Cortex of kidney (tissue), 1 donor: ENCODE measurements at places on chromosomes 16 and 17.

DNA sequence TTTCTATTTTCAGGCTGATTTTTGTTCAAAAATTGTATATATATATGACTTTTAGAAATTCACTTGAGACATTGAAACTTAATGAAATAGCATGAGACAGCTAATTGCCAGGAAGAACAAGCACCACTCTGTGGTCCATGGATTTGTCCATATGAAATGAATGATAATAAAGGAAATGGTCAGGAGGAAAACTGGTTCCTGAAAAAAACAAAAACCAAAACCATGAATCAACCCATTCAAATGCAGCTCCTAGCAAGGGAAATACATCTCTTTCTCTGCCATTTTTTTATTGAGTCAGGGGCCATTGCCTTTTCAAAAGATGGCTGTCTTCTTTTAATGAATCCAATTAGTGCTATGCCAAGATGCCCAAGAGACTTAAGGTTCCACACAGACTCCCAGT, 230.7 kb downstream of the SLC39A11 start:
- DNase-seq, result no peak

GRCh38 chr17:8382880-8383142, 182 bp downstream of the RPL26 start:
- DNase-seq, result no peak

GRCh38 chr16:35144212-35144932, 1685.0 kb downstream of the TP53TG3F start:
- no peak for DNase-seq

GRCh38 chr17:32546031-32546444, 59.2 kb downstream of the CDK5R1 start:
- no peak for DNase-seq

GRCh38 chr17:1643999-1644492, 1.5 kb downstream of the SCARF1 start:
- DNase-seq, result no peak

DNA sequence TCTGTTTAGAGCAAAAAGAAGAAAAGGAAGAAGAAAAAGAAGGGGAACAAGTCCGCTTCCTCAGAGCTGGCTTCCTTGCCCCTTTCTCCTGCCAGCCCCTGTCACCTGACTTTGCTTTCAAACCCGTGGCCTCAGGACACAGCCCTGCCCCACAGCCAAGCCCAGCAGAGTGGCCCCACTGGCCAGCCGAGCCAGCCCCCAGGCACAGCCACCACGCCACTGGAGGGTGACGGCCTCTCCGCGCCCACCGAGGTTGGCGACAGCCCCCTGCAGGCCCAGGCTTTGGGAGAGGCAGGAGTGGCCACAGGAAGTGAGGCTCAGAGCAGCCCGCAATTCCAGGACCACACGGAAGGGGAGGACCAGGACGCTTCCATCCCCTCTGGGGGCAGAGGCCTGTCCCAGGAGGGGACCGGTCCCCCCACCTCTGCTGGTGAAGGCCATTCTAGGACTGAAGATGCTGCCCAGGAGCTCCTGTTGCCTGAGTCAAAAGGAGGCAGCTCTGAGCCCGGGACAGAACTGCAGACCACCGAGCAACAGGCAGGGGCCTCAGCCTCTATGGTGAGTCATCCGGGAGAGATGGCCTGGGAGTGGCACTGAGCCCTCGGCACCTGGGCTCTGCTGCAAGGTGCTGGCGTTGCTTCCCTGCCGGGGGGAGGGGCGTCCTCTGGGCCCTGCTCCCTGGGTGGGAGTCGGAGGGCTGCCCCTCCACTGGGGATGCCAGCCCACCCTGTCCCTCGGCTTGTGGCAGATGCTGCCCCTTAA, 27.3 kb downstream of the RNF213 start:
- DNase-seq, result no peak

GRCh38 chr16:17817260-17817659, 346.5 kb upstream of the XYLT1 start:
- DNase-seq, result no peak

DNA sequence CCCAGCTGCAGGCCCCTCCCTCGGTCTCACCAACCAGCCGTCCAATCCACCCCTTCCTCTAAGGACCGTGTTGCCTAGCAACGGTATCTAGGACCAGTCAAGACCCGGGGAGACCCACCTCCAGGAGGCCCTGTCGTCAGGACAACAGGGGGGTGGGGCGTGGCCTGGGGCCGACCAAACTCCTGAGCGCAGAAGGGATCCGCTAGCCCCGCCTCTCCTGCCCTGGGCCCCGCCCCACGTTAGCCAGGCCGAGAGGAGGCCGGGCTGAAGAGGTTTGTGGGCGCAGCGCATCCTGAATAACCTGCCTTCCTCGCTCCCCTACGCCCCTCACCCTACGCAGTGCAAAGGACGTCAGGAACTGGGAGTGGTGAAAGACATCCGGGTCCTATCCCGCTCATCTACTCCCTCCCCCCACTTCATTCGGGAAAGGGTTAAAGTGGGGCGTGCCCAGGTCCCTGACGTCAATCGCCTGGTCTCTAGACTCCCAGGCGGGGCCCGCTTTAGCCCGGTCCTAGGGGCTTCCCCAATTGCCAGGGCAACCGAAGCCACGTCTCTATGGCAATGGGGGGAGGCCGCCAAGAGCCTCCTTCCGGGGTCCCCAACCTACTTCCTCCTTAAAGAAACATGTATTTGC, 14.7 kb downstream of the DLG4 start:
- DNase-seq, result no peak

GRCh38 chr17:62140836-62141235, 75.8 kb upstream of the MED13 start:
- no peak for DNase-seq

- DNase-seq, result no peak
Observed at GRCh38 chr17:18859256-18859655, 1.3 kb downstream of the PRPSAP2 start.

- DNase-seq, result no peak
Observed at GRCh38 chr16:51637770-51638094, 486.7 kb upstream of the SALL1 start.

- DNase-seq, result no peak
Observed at GRCh38 chr17:40022961-40023541, 7.8 kb downstream of the CSF3 start.

- DNase-seq, result no peak
Observed at GRCh38 chr17:56038131-56038530, 115.1 kb upstream of the ANKFN1 start.

DNA sequence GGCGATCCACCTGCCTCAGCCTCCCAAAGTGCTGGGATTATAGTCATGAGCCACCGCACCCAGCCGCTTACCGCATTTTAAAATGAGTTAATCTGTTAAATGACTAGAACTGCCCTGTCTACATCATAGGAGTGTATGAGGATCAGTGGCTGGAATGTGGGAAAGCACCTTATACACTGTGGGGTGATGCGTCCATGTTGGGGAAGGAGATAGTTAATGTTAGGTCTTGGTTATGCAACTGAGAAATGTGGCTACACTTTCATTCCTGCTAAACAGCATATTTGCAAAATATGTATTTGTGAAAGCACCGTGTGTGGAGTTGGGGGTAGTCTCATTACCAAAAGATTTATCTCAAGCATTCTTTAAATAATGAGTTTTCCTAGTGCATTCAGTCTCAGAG, 107.6 kb downstream of the SPACA3 start:
- DNase-seq, result no peak

- no peak for DNase-seq
Observed at GRCh38 chr16:21704733-21705132, 41.0 kb downstream of the OTOA start.

DNA sequence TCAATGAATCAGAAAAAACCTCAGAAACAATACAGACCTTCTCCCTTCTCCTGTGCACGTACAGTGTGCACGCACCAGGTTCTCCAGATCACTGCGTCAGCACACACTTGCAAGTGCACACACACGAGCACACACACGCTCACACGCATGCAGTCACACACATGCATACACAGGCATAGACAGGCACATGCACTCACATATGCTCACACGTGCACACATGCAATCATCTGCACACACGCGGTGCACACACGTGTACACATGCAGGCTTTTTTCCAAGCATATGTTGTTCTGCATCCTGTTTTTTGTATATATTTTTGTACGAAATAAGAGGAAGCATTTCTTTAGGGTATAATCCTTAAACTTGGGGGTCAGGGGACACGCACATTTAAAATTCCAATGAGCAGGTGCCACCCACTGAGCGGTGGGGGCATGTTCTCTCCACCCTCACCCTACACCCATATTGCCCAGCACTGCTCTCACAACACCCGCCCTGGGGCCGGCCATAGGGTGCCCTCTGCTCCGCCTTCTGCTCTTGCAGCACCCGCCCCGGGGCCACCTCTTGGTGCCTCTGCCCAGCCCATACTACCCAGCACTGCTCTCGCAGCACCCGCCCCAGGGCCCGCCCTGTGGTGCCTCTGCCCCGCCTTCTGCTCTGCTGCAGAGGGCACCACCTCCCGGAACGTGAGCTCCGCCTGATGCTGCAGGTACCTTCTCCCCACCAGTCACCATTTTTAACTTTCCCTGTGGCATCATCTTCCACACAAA, 20.9 kb downstream of the KLHDC4 start:
- no peak for DNase-seq

DNA sequence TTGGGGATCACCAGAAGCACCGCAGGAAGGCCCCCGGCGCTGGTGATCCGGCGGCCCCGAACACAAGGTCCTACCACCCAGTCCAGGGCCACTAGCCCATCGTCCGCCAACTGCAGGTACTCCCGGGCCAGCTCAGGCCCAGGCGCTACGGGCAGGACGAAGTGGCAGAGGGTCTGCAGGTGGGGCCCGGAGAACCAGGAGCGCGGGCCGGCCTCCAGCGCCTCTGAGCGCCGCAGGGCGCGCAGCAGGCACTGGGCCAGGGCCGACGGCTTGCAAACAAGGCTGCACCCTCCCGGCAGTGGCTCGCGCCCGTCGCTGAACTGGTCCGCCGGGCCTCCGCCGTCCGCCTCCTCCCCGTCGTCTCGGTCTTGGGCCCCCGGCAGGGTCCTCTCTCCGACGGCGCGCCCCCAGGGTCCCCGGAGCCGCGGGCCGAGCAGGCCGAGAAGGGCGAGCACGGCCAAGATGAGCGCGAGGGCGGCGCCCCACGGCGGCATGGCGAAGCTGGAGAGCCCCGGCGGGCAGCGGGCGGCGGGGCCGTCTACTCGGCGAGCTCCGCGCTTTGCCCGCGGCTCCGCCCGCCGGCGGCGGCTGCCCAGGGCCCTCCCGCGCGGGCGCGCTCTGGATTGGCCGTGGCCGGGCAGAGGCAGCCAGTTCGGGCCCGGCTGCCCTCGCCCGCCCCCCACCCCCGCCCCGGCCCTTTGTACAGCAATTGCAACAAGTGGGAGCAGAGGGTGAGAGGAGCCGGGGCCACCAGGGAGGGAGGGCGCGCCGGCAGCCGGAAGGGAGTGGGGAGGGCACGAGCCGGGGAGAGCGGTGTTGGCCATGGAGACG, at the start of gene ABHD15:
Gene ABHD15, minus strand, starts transcription at position 565 of the 831 bp plus-strand sequence. Its CDS starts 71 bp downstream, at position 494.
- no peak for DNase-seq

GRCh38 chr17:46092991-46093390, 93.9 kb downstream of the STH start:
- no peak for DNase-seq

GRCh38 chr17:73686126-73686525, 41.9 kb upstream of the SDK2 start:
- no peak for DNase-seq

DNA sequence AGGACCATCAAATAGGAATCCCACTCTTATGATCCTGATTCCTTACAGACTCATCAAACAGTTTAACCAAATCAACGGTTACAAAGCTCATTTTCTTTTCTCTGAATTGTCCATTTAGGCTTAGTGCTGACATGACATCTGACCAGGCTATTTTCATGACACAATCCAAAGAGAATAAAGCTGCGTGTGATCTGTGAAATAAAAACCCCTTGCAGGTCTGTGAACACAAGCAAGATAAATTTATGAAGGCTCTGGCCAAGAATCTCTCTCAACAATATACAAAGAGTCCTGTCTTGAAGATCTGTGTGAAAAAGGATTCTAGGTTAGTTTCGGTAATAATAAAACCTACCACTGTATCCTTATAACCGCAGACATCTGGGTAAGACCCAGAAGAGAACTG, 22.0 kb downstream of the COG1 start:
- DNase-seq, result no peak

DNA sequence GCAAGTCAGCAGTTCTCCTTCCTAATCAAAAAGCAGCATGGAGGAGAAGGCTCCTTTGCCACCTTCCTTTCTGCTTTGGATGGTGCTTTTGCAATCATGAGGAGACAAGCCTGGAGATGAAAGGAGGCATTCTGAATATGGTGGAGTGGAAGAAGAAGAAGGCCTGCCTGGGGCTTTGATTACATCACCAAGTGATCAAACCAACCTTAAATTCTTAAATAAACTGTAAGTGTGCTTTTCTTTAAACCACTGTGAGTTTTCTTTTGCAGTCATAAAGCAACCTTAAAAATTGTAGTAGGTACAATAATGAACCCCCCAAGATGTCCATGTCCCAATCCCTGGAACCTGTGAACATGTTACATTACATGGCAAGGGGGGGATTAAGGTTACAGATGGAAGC, 31.7 kb upstream of the IL21R start:
- DNase-seq, result no peak

DNA sequence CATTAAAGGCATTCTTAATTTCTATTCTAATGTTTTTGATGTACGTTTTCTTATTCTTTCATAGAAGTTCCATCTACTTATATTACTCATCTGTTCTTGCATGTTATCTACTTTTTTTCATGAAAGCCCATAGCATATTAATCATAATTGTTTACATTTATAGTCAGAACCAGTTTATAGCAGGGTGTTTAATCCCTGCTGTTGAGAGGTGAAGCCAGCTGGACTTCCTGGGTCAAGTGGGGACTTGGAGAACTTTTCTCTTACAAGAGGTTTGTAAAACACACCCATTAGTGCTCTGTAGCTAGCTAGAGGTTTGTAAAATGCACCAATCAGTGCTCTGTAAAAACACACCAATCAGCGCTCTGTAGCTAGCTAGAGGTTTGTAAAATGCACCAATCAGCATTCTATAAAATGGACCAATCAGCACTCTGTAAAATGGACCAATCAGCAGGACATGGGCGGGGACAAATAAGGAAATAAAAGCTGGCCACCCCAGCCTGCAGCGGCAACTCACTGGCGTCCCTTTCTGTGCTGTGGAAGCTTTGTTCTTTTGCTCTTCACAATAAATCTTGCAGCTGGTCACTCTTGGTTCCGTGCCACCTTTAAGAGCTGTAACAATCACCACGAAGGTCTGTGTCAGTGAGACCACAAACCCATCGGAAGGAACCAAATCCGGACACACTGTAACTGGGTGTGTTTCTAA, 120.6 kb downstream of the TANC2 start:
- DNase-seq, result no peak

DNA sequence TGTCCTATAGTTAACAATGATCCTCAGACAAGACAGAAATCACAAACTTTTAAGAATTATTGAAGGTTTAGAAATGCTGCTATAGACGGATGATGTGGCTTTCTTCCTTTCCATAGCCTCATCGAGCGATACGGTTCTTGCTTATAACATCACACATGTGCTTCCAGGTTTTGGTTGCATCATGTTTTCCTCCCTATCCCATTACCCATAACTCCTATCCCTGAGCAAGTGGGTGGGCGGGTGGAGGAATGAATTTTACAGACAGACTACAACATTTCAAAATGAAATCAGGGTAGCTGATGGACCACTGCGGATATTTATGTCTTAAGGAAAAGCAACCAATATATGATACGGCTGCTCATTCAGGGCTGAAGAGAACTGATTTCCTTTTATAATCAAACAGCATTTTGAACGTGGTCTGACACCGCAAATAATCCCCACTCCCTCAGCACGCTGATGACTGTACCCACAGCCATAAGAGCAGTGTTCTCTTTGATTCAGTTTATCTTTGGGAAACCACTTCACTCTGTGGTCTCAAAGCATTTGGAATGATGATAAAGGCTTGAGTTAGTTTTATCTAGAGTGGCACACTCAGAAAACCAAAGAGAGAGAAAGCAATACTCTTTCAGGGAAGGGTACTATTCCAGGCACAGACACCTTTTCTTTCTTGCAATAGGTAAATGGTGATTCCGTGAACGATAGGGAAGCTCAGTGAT, 4.6 kb upstream of the AKTIP start:
- no peak for DNase-seq
